Fibroblast of lung (primary cell): ENCODE measurements at places on chromosomes 16 and 17. TPM values are rescaled to one million over a fixed set of nuclear protein-coding genes. Genes with fewer than 3 reads are reported as not detected.

KRTAP3-1 gene
- not detected in 2 replicates for total RNA-seq

MYH11 gene
- 14.5 and 28.8 TPM in 2 replicates for total RNA-seq

BANP gene
- 28.0 and 31.0 TPM in 2 replicates for total RNA-seq

KRTAP4-6 gene
- total RNA-seq: not detected in 2 replicates
